ENCODE measurements at places on chromosomes 6 and 20.

DNA sequence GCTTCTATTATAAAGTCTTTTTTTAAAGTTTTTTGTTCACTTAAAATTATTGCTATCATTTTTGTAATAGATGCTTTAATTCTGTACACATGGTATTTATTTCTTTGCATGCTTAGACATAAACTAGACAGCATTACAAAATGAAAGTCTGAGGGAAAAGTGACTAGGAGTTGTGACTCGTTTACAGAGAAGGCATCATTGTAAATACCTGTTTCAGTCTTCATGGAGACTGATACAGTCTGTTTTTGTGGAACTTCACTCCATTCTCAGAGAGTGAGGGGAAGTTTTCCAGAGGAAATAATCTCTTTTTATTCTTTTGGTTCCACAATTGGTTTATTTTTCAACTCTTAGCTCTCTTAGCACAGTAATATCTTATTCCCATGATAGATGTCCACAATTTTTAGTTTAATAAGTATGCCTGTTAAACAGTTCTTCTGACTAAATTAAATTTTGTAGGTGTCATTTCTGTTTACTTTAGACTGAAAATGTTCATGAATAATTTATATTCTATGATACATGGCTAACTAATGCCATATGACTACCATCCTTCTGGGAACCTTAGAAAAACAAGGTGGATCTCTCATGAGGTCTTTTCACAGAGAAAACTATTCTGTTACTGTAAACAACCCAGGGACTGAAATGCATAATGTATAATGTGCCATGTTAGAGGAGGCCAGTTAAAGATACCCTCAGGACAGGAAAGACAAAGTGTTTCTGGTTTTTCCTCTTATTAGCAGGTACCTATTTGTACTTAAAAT, 69.2 kb downstream of the MYO6 start:
- DNase-seq: no peak

- DNase-seq: no peak
Measured at GRCh38 chr6:36660771-36661471, 17.6 kb upstream of the CDKN1A start.

DNA sequence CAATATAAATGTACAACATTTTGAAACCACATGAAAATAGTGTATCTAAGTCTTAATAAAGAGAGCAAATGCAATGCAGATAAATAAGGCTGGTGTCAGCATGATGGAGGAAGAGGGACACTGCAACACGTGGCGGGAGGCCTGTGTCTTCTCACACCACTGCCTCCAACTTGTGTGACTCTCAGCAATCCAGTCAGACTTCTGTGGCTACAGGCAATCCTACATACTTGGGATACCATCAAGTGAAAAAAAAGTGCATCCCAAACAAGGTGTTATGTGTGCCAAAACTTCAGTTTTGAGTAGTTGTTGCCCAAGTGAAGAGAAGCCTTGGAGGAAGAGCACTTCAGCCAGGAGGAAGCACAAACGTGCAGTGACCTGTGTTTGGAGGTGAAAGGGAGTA, 68.6 kb downstream of the PKIB start:
- no peak for DNase-seq

- no peak for DNase-seq
Measured at GRCh38 chr6:4932228-4932903, 71.5 kb downstream of the RPP40 start.

GRCh38 chr6:84762220-84763002, 2.0 kb downstream of the TBX18 start:
- no peak for DNase-seq

GRCh38 chr6:155187994-155188706, 75.7 kb upstream of the CLDN20 start:
- DNase-seq: no peak

DNA sequence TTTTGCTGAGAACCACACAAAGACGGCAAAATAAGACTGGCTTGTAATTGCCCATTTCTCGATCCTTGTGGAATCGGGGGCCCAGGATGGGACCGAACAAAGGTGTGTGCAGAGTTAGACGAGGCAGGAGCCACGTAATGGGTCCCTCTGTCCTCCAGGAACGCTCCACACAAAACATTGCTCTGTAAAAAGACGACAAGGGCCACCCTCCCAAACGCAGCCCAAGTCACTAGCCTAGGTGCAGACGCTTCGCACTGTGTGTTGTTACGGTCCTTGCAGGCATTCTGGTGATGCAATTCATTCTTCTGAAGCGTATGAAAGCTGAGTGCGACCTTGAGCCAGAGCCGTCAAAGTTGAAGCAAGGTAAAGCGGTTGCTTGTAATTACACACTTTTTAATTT, 363.4 kb downstream of the TAF4 start:
- DNase-seq: no peak

GRCh38 chr6:3165631-3166534, 8.5 kb upstream of the TUBB2A start:
- DNase-seq: no peak

- DNase-seq: no peak
Measured at GRCh38 chr6:144878577-144878976, 593.4 kb downstream of the UTRN start.
